Esophagus squamous epithelium (tissue), 5 donors: ENCODE measurements at places on chromosomes 13 and 19.

DNA sequence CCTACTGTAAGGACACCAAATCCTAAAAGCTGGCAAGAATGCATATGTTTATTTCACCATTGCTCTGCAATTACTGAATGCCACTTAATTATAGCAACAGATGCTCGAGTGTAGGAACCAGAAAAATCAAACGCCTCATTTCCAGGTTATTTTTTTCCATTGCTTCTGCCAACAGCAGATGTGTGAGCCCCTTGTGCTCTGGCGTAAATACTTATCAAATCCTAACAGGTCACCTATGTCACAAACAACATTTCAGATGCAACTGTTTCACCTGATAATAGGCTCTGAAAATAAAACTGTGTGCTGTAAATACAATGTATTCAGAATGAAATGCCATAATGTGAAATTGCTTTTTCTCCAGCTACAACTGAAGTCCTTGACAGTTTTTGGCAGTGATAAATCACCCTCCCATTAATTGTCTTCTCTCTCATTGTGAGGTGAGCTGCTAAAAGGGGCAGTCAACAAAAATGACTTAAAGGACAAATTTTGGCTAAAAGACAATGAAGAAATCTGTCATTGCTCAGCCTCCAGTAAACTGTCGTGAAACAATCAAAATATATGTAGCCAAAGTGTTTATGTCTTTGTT lies 344.0 kb downstream of the DACH1 start:
- DNase-seq: no peak

- no peak for DNase-seq
Measured at GRCh38 chr13:94327318-94327717, 152.2 kb downstream of the DCT start.

DNA sequence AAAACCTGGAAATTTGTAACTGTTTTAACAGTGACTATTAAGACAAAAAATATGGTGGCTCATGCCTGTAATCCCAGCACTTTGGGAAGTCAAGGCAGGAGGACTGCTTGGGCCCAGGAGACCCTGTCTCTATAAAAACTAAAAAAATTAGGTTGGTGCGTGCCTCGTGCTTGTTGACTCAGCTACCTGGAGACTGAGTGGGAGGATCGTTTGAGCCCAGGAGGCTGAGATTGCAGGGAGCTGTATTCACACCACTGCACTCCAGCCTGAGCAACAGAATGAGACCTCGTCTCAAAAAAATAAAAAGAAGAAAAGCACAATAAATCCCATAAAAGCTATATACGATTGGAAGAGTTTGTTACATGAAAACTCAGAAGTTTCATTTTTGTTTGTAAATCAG lies 23.7 kb downstream of the KLF5 start:
- no peak for DNase-seq

DNA sequence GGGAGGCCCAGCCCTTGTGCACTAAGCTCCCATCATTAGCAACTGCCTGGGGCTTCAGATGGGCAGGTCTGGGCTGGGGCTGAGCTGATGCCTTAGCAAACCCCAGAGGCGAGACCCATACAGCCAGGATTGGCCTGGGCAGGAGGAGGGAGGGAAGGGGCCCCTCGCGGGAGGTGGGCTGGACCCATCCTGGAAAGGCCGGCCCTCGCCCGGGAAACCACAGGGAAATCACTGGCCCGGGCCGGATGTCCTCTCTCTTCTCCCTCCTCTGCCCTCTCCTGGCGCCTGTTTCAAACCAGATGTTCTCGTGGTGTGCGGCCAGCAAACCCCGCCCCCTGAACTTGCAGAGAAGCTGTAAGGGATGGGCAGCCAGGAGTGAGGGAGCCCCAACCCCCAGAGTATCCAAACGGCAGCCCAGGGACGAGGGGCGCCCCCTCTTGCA lies 43.1 kb downstream of the TMEM255B start:
- DNase-seq: no peak

GRCh38 chr13:45852494-45852893 lies 941 bp upstream of the SIAH3 start:
- DNase-seq: no peak

DNA sequence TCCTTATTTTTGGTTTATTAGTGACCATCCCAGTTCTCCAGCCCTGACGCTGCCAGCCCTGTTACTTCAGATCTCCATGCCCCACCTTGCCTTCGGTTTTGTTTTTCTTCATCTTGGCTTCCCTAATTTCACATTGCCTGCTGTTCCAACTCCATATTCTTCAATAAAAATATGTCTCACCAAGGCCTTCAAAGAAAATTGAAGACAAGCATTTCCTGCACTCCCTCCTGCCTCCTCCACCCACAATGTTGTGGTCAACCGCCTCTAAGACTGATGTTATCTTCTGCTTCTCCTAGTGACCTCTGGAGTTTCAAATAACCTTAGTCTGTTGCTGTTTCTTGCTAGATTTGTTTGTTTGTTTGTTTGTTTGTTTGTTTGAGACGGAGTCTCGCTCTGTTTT lies 14.6 kb downstream of the PLD3 start:
- no peak for DNase-seq

GRCh38 chr13:45361596-45362206 lies 20.7 kb upstream of the TPT1 start:
- DNase-seq: no peak

GRCh38 chr13:95924389-95924994 lies 128.7 kb downstream of the UGGT2 start:
- no peak for DNase-seq

DNA sequence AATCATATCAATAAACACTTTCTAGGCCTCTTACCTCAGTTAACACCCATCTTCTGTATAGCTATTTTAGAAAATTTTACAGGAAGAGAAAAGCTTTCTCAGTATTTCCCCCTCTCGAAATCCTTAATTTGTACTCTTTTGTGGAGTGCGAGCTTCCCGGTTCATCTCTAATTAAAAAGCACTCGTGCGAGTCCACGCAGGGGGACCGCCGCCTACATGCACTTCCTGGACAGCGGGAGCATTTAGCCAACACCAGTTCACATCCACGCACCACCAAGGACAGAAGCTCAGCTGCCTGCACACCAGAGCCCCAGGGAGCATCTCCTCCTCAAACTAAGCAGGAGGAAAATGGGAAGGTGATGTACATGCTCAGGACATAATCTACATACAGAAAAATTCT lies 60.0 kb downstream of the RASA3 start:
- no peak for DNase-seq

- no peak for DNase-seq
Measured at GRCh38 chr13:36920616-36921185, 663 bp upstream of the SMAD9 start.

- DNase-seq: no peak
Measured at GRCh38 chr19:30722186-30722585, 350.0 kb downstream of the ZNF536 start.

DNA sequence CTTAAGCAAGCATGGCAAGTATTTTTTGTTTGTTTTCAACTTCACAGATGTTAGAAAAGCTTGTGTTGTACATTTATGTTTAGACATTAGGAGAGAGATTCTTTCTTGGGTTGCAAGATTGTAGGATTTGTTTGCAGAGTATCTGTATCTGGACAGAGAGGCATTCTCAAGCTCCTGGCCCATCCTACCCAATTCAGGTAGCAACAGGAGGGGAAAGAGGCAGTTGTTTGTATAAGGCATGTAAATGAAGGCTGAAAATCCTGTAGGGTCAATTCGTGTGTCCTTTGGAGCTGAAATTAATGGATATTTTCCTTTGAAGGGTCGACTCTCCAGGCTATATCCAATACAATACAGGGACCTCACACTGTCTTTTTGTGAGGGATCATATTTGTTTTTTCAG lies 147.3 kb downstream of the KCNRG start:
- DNase-seq: no peak

DNA sequence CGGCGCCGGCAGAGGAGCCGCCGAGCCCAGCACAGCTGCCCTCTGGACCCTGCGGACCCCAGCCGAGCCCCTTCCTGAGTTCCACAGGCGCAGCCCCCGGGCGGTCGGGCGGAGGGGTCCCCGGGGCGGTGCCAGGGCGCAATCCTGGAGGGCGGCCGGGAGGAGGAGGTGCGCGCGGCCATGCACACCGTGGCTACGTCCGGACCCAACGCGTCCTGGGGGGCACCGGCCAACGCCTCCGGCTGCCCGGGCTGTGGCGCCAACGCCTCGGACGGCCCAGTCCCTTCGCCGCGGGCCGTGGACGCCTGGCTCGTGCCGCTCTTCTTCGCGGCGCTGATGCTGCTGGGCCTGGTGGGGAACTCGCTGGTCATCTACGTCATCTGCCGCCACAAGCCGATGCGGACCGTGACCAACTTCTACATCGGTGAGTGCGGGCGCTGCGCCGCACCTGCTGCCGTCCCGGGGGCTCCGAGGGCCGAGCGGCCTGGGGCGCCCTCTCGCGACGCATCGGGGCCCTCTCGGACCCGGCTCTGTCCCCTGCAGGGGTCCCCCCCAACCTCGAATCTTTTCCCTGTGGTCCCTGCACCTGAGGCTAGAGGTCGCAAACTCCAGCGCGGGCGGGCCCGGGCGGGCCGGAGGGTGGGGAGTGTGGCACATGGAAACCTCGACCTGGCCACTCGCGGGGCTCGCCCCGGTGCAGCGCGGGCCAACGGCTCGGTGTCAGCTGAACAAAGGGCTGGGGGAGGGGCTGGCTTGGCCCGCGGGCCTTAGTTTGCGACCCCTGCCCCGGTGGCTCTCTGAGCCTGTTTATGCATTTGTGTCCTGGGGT lies at the start of gene KISS1R:
Gene KISS1R, plus strand, starts transcription at position 11 of the 829 bp plus-strand sequence. Its CDS starts 170 bp downstream, at position 181.
- DNase-seq: no peak

- no peak for DNase-seq
Measured at GRCh38 chr13:88112526-88112925, 441.4 kb downstream of the SLITRK5 start.

DNA sequence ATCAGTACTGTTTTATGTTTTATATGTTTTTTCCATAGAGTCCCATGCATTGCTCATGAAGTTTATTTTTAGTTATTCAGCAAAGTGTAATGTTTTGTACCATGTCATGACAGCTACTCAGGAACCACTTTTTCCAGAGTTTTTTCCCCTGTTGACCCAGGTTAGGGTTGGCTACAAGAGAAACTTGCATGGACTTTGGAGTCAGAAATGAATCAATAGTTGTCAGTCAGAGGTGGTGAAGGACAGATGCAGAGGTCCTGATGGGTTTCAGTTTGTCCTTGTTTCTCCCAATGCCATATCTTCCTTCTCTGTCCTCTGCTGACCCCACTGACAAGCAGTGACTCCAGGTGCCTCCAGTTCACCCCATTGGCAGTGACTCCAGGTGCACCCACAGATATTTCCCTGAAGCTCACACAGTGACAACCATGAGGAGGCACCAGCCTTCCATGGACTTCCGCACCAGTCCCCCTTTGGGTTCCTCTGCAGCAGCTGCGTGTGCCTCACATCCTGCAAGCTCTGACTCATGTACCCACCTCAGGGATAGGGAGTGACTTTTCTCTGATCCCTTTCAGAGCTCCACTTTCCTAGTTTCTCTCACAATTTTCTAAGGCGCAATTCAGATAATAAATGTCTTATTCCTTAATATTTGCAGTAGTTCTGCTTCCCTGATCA lies 92.1 kb downstream of the AKAP11 start:
- DNase-seq: no peak

DNA sequence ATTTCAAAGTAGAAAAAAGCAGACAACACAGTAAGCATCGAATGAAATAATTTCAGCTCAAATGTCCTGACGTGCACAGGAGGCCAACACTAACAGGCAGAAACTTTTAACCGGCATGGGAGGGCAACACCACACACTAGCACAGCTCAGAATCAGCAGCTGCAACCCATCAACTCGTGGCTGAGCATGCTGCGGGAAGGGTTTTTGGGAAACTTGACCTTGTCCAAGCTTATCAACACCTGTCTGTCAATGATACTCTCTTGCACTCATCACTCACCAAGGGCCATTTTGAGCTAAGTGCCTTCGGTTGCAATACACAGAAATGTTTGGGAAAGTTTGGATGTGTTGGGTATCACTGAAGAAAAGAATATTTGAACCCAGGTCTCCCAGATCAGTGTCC lies 483.7 kb downstream of the TSHZ3 start:
- DNase-seq: no peak

DNA sequence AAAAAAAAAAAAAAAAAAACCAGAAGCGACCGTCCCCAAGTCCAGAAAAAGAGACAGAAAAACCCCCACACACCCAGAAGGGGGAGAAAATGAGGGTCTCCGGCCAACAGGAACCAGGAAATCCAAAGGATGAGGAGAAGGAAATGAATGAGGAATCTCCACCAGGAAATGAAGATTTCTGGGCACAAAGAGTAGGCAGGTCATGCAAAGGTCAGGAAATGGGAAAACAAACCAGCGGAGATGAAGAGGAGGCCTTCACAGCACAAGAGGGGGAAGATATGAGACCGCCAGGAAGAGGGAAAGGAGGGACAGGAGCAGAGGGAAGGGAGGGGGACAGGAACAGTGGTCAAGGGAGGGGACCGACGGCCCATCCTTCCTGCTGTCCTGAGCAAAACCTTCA lies 5.8 kb downstream of the TEAD2 start:
- no peak for DNase-seq

DNA sequence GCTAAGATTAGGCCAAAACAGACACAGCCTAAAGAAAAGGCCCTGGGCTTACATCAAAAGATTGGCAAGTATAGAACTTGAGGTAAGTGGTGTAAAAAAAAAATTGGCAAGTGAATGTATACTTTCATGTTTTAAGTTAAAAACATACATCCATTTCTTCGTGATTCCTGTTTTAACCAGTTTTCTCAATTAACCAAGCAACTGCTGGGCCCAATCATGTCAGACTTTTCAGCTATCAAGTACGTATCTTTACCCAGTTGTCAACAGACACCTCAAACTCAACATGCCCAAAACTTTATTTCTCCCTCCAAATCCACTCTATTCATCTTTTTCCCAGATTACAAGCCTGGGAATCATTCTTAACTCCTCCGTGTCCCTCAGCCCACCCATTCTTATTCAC lies 1.0 kb downstream of the PCID2 start:
- no peak for DNase-seq

- DNase-seq: no peak
Measured at GRCh38 chr19:38588041-38588440, 29.7 kb downstream of the MAP4K1 start.

DNA sequence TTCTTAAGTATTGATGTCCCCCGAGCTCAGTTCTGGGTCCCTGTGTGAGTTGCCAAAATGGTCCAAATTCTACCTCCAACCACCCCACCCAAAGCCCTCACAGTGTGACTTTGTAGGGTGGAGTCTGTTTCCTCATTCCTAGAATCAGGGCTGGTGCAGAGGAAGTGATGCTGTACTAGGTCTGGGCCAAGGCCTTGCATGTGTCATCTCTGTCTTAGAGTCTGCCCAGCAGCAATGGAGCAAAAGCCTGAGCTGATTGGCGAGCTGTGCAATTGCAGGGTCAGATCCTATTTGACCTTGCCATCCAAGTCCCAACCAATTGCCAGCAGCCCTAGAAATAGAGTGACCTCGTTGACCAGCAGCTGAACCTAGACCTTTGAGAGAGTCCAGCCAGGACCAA lies 97.0 kb upstream of the ANKRD10 start:
- DNase-seq: no peak
